ENCODE measurements at places on chromosomes 7 and 10.

GRCh38 chr7:80699721-80700256 lies 61.3 kb downstream of the CD36 start:
- DNase-seq, result no peak

GRCh38 chr10:95394161-95394880 lies 103.5 kb upstream of the PDLIM1 start:
- no peak for DNase-seq

DNA sequence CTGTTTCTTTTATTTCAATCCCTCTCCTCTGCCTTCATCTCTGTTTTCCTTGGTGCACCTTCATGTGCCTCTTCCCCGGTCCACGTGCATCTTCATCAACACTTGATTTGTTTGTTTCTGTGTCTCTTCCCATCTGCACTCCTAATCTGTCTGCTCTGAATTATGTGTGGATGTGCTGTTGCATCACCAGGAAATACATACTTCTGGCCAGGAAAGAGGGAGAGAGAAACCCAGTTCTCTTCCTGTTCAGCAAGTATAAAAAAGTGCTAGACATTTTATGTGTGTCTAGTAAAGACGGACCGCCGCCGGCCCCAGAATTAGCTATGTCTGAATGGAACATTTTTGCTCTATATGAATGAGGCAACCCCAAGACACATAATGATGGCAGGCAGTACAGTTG lies 93.8 kb downstream of the CALD1 start:
- no peak for DNase-seq

DNA sequence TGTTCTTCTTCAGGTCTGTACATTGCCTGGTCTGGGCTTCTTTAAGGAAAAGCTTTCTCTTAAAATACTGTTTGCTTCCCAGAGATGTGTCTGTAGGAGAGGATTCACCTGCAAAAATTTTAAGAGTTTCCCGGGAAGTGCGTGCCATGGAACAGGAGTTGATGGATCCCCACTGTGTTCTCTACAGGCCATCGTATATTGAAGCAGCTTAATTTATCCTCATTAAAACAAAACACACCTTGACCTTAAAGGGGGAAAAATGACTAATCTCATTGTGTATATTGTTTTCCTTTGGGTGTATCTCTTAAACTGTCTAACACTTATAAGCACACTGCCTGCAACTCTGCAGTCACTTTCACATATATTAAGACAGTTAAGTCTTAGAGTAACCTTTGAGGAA lies 111.4 kb downstream of the ST7 start:
- DNase-seq, result no peak

- no peak for DNase-seq
These were observed 528.8 kb upstream of the PCDH15 start for GRCh38 chr10:55329796-55330195.

- DNase-seq, result peak; percentile 49
These were observed 132.6 kb downstream of the GNAT3 start for GRCh38 chr7:80379034-80379982.
